ENCODE measurements at places on chromosomes 16 and 17.
A peak's percentile ranks its signal among the peaks of the same experiment; 100 is the strongest.

- DNase-seq: no peak
These were observed 6.9 kb downstream of the ADCY9 start for GRCh38 chr16:4109250-4109736.

DNA sequence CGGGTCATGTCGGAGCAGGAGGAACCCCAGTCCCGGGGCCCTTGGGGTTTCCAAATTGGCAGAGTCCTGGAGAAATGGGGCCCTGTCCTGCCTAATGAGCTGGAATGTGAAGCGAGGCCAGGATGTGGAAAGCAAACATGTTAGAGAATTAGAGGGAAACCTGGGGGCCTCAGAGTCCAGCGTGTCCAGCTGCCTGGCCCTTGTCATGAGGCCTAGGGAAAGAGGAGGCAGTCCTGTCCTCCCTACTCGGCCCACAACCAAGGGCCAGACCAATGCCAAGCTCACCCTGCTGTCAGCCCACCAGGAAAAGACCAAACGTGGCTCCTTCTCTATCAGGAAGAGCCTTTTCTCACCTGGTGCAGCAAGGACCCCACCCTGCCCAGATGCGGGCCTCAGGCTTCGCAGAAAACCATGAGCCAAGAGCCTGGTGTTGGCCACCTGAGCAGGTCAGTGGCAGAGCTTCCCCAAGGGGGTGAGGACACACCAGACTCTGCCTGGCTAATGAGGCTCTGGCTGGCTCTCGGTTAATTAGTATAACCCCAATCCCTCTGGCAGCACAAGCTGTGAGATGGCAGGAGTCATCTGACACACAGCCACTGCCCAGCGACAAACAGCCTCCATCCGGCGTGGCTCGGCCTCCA is 10.1 kb downstream of the TEKT5 start:
- DNase-seq: no peak

DNA sequence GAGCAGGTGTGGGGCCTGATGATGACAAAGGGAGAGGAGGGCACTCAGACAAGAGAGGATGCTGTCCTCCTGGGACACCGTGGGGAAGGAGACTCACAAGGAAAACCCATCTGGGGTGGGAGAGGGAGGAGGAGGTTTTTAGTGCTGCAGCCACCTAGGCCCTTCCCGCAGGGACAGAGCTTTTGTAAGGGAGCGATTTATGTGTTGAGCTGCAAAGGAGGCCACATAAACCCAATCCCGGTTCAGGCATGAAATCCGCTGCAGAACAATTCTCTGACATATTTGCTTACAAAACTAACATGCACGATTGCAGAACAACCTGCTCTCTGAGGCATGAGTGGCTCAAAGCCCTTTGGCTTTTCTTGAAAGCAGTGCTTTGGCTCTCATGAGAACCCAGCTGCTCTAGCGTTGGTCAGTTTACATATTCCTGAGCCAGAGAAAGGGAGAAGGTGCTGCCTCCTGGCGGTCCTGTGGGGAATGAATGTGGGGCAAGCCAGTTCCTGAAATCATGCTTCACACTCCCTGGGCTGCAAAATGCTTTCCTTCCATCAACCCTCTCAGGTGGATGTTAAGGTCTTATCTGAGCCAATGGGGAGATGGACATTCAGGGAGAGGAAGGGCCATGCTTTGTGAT is 122.4 kb upstream of the NLRP1 start:
- peak; percentile 29 for DNase-seq

GRCh38 chr17:35868737-35869136 is at the start of gene HEATR9:
HEATR9 (minus strand) TSS chr17:35868891; CDS start chr17:35868742, 149 bp downstream.
- DNase-seq: no peak

GRCh38 chr17:77862890-77863813 is 95.4 kb upstream of the TNRC6C start:
- no peak for DNase-seq

DNA sequence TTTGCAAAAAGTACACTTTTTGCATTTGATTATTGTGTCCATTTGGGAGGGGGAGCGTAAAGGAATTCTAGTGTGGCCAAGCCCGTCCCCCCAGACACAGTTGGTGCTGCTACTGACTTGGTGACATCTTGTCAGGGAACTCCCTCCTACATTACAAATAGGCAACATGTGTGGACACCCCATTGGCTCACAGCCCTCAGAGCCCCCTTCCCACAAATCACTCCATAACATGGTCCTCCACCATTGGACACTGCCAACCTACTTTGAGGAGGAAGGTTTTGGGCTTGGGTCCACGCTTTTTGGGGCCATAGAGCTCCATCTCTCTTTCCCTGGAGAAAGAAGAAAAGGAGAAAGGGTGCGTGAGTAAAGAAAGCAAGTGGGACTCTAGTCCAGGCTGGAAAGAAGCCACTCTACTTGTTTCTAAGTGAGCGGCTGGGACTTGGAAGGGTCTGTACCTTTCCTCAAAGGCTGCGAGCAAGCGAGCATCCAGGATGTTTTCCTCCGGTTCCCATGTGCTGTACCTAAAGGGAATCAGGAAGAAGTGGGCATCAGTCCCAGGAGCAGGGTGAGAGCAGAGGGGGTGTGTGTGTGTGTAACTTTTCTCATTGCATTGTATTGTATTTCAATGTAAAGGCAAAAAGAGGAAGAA is 958 bp downstream of the CBX8 start:
- no peak for DNase-seq
